ENCODE measurements at places on chromosomes 5 and 9.

DNA sequence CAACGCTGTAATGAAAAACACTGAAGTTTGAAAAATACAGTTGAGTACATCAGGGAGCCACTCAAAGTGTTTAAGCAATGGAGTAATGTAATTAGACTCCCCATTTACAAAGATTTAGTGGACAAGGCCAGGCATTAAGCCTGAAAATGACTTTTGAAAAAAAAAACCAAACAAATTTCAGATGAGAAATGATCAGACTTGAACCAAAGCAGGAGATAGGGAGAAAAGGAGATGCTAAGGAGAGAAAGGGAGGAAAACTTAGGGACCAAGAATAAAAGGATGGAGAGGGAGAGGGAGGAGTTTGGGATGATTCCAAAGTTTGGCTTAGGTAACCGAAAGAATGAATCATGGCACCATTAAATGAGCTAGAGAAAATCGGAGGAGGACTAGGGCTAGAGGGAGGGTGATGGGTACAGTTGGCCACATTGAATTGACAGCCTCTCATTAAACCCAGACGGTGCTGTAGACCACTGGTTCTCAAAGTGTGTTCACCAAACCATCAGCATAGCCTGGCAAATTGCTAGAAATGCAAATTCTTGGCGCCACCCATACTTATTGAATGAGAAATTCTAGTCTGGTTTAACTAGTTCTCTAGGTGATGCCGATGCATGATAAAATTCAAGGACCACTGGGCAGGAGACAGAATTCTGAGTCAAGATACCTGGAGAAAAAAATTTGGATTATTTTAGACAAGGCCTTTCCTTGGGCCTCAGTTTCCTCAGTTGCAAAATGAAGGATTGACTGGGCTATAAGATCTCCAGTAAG, 6.2 kb upstream of the CPEB4 start:
- no peak for DNase-seq

DNA sequence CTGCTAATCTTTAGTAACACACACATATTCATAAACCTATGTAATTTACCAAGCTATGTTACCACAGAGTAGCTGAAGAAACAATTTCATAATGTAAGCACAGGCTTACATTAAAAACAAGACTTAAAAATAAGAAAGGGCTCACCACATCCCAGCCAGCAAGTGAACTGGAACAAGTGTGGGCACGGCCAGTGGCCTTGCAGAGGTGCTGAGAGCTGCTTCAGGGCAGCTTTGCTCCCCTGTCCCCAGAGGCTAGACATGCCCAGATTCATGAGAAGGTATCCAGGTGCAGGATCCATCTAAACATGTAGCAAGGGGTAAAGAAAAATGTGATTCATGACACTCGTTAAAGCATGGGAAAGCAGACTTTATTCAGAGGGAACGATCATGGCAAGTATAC, 62.0 kb upstream of the CKS2 start:
- DNase-seq, result no peak

- DNase-seq, result no peak
Observed at GRCh38 chr9:93578844-93579243, 2.5 kb downstream of the PHF2 start.

- no peak for DNase-seq
Observed at GRCh38 chr5:174235221-174236011, 189.9 kb downstream of the NSG2 start.

DNA sequence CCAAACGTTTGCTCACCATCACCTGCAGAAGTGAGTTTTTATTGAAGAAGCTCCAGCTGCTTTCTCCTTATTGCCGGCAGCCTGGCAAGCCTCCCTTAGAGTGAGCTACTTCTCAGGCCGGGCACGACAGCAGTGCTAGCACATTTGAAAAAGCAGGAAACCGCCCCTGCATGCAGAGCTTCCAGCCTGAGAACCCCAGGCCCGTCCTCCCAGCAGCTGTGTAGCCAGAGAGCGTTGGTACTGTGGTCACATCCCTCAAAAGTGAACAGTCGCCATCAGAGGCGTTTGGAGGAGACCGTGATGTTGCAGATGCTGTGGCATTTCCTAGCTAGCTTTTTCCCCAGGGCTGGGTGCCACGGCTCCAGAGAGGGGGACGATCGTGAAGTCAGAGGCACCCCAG, 23.5 kb downstream of the SLC25A25 start:
- no peak for DNase-seq

DNA sequence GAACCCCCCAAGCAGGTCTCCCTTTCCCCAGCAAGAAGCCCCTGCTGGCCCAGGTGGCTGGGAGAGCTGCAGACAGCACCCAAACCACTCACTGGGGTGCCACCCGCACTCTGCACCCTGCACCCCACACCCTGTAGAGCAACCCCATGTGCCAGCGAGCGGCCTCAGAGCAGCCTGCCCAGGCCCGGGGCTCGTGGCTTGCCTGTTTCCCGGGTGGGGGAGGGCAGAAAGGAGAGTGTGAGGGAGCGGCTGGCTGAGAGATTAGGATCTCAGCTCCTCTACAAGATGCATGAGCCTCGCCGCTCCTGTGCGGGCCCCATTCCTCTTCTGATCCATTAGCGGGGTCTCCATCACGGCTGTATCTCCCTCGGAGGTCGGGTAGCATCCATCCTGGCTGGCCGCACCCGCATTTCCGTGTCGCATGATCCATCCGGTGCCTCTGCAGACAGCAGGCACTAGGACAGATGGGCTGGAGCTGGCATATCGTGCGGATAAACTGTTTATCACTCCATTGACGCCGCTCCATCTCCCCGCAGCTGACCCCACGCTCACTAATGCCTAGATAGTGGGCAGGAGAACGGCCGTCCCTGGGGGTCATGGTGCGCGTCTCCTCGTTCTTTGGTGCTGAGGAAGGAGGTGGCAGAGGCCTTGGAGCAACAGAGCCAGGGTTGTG, 54.4 kb downstream of the MRPL36 start:
- no peak for DNase-seq

Data from Karpas-422 (cell line).